ENCODE measurements at places on chromosomes 13 and 19.

GRCh38 chr13:29005763-29006120 lies 185.6 kb downstream of the MTUS2 start:
- DNase-seq = no peak

DNA sequence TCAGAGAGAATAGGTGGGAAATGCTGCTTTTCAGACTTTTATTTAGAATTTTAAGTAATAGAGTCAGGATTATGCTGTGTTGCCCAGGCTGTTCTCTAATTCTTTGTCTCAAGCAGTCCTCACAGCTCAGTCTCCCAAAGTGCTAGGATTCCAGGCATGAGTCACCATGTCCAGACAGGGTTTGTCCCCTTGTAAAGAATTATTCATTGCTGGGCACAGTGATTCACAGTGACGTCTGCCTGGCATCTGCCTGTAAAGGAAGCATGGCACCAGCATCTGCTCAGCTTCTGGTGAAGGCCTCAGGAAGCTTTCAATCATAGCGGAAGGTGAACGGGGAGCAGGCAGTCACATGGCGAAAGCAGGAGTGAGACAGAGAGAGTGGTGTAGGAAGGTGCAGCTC lies 17.7 kb downstream of the ZNF763 start:
- no peak for DNase-seq

GRCh38 chr13:110343241-110343865 lies 36.3 kb downstream of the COL4A2 start:
- no peak for DNase-seq

DNA sequence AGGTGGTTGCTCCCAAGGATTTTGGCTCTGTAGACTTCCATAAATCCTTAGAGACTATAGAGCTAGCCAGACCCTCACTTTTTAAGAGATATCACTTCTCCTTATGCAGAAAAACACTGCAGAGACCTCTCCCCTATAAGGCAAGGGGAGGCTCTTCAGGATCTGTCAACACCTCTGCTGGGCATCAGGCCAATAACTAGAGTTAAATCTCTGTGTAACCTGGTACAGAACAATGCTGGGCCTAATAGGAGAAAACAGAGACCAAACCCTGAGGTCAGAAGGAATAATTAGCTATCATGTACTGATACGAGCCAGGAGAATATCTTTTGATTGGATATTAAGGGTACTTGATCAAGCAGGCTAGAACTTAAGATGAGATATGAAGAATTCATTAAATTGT lies 358.5 kb downstream of the TBC1D4 start:
- DNase-seq = no peak

DNA sequence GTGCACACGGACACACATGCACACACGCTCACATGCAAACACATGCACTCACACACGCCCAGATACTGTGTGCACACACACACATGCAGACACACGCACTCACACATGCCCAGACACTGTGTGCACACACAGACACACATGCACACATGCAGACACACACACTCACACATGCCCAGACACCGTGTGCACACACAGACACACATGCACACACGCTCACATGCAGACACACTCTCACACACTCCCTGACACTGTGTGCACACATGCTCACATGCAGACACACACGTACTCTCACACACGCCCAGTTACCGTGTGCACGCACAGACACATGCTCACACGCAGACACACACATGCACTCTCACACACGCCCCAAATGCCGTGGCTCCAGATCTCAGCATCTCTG lies 137.2 kb upstream of the MCF2L start:
- no peak for DNase-seq

GRCh38 chr19:5407356-5407755 lies 47.9 kb upstream of the ZNRF4 start:
- no peak for DNase-seq

All from activated CD8-positive, alpha-beta memory T cell treated with anti-CD3 and anti-CD28 coated beads for 48 hours (primary cell).